ENCODE measurements at places on chromosomes 6 and 20.

DNA sequence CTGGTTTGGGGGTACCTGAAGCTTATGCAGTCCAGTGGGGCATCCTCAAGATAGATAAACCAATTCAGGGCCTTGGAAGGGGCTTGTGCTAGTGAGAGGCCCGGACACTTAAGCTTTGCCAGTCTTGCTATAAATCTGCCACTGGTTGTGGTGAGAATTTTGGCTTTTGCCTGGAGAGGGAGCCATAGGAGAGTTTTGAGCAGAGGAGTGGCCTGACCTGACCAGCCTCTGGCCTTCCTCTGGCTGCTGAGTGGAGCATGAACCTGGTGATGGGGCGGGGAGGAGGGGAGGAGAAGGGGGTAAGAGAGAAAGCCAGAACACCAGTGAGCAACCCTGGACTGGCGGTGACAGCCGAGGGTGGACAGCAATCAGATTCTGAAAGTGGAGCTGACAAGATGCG is 7.1 kb downstream of the TMEM74B start:
- no peaks in the 10 kb centered on the region for H3K36me3 ChIP-seq
- H3K4me3 ChIP-seq, result no peak overlapping the region
- no peaks in the 10 kb centered on the region for H3K4me1 ChIP-seq
- no peaks in the 10 kb centered on the region for H3K27me3 ChIP-seq

GRCh38 chr6:13526727-13527670 is 39.6 kb upstream of the GFOD1 start:
- H3K27me3 ChIP-seq, result no peaks in the 10 kb centered on the region
- DNase-seq, result no peak
- no peak overlapping the region for H3K27ac ChIP-seq
- H3K4me1 ChIP-seq, result no peaks in the 10 kb centered on the region
- H3K36me3 ChIP-seq, result no peaks in the 10 kb centered on the region

- H3K36me3 ChIP-seq, result no peaks in the 10 kb centered on the region
- no peak overlapping the region for H3K4me3 ChIP-seq
- H3K27me3 ChIP-seq, result no peaks in the 10 kb centered on the region
- no peak for DNase-seq
Measured at GRCh38 chr6:11331111-11331510, 98.6 kb upstream of the NEDD9 start.

- H3K36me3 ChIP-seq, result no peaks in the 10 kb centered on the region
- H3K27me3 ChIP-seq, result peaks cover 2% of the 10 kb centered on the region
- no peak for DNase-seq
- no peaks in the 10 kb centered on the region for H3K4me1 ChIP-seq
- no peak overlapping the region for H3K4me3 ChIP-seq
Measured at GRCh38 chr6:52691718-52692117, 20.8 kb downstream of the TMEM14A start.

DNA sequence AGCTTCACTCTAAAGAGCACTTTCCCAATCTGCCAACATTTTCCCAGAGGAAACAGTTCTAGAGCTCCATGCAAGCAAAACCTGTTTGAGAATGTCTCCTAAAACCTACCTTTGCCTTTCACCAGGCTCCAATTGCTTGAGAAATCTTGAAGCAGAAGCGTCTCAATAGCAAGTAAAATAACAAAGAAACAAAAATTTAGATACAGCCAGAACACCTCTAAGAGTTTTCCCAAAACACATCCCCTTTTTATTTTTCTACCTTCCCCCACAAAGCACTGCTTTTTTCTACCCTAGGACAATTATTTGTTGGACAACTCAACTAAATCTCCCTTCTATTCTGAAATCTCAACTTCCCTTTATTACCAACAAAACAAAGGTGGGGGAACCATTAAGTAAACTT is 3.6 kb downstream of the VGLL2 start:
- no peaks in the 10 kb centered on the region for H3K36me3 ChIP-seq
- no peak overlapping the region for H3K4me3 ChIP-seq
- no peak overlapping the region for H3K27ac ChIP-seq
- peaks cover 10% of the 10 kb centered on the region for H3K4me1 ChIP-seq
- peaks cover 76% of the 10 kb centered on the region for H3K27me3 ChIP-seq

- 0 out of 2 replicates have a peak, but pooled peaks cover 3% of the 10 kb centered on the region for H3K4me1 ChIP-seq
- no peak overlapping the region for H3K27ac ChIP-seq
- no peaks in the 10 kb centered on the region for H3K27me3 ChIP-seq
- no peak overlapping the region for H3K4me3 ChIP-seq
Measured at GRCh38 chr6:35602133-35602946, 86.4 kb downstream of the FKBP5 start.

DNA sequence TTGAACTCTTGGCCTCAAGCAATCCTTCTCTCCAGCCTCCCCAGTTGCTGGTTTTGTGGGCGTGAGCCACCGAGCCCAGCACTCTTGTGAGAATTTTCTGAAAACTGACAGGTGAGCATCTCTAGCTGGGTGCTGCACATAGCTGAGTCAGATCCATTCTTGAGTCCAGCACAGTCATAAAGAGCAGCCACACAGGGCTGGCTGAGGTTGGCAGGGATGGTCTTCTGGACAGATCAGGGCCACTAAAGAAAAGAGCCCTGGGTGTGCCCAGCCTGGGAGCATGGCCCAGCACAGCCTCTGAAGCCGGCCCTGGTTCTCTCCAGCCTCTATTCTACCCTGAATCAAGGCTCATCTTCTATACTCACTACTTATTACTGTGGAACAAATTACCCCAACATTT is 11.5 kb downstream of the DLGAP4 start:
- H3K4me1 ChIP-seq, result no peaks in the 10 kb centered on the region
- no peak overlapping the region for H3K4me3 ChIP-seq
- H3K36me3 ChIP-seq, result no peaks in the 10 kb centered on the region
- H3K27me3 ChIP-seq, result no peaks in the 10 kb centered on the region
- DNase-seq, result no peak

DNA sequence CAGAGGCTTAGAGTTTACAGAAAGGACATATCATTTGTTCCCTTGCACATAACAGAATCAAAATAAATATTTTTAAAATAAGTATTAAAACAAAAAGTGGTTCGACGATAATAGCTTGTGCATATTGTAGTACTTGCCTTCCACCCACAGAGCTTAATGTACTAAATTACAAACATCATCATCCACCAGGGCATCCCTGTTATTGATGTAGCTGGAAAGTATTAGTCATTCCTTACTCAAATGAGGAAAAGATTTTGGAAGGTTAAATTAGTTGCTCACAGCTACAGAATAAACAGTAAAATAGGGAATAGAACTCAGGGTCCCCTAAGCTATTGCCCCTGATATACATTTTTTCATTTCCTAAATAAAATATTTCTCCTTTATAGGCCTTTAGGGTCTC is 150.3 kb downstream of the PTPRK start:
- no peak overlapping the region for H3K4me3 ChIP-seq
- H3K27me3 ChIP-seq, result no peaks in the 10 kb centered on the region
- no peaks in the 10 kb centered on the region for H3K36me3 ChIP-seq
- no peak overlapping the region for H3K27ac ChIP-seq

GRCh38 chr20:46388937-46389336 is 17.5 kb downstream of the ELMO2 start:
- DNase-seq, result no peak
- no peaks in the 10 kb centered on the region for H3K27me3 ChIP-seq
- H3K4me3 ChIP-seq, result no peak overlapping the region
- peaks cover 11% of the 10 kb centered on the region for H3K36me3 ChIP-seq

DNA sequence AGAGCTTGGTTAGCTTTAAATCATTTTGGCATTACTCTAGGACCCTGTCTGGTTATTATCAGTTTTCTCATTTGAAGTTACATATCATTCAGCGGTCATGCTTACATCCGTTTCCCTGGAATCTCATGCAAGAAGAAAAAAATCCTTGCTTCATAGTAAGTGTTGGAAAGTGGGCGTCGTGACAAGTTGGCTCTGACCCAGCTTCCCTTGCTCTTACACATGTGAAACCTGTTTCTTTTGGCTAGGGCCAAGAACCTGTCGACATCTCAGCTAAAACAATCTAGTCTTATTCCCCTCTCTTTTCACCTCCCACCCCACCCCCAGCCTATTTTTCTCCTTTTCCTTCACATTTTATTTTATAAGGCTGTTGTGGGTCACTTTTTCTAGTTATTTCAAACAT is 45.5 kb downstream of the ANKS1A start:
- no peak overlapping the region for H3K4me3 ChIP-seq
- H3K27me3 ChIP-seq, result no peaks in the 10 kb centered on the region
- DNase-seq, result no peak
- no peaks in the 10 kb centered on the region for H3K4me1 ChIP-seq

DNA sequence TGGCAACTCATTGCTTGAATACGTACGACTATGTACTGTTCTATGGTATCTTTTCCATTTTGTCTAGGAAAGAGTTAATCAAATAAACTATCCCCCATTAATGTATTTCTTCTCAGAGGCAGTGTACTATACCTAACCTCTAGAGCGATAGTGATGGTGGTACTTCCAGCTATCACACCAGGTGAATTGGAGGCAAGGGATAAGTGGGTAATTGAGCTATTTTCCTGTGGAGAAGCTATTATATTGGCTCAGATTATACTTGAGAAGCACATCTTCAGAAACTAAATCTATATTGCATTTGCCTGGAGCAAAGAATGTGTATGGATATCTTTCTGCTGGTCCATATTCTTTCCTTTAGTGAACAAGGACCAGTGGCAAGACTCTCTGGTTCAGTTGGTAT is 430.7 kb upstream of the KHDRBS2 start:
- H3K36me3 ChIP-seq, result no peaks in the 10 kb centered on the region
- H3K4me1 ChIP-seq, result no peaks in the 10 kb centered on the region
- no peak overlapping the region for H3K4me3 ChIP-seq
- H3K27ac ChIP-seq, result no peak overlapping the region

DNA sequence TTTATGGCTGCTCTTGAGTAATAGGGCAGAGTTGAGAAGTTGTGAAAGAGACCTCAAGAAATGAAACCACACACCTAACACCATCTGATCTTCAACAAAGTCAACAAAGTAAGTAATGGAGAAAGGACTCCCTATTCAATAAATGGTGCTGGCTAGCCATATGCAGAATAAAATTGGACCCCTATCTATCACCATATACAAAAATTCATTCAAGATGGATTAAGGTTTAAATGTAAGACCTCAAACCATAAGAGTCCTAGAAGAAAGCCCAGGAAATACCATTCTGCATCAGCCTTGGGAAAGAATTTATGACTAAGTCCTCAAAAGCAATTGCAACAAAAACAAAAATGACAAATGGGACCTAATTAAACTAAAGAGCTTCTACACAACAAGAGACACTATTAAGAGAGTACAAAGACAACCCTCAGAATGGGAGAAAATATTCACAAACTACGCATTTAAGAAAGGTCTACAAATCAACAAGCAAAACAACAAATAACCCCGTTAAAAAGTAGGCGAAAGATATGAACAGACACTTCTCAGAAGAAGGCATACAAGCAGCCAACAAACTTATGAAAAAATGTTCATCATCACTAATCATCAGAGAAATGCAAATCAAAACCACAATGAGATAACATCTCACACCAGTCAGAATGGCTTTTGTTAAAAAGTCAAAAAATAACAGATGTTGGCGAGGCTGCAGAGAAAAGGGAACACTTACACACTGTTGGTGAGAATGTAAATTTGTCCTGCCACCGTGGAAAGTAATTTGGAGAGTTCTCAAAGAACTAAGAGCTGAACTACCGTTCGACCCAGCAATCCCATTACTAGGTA is 4.0 kb downstream of the MAP3K5 start:
- peaks cover 41% of the 10 kb centered on the region for H3K4me1 ChIP-seq
- no peaks in the 10 kb centered on the region for H3K27me3 ChIP-seq
- no peak overlapping the region for H3K27ac ChIP-seq
- no peak for DNase-seq
- no peaks in the 10 kb centered on the region for H3K36me3 ChIP-seq
- H3K4me3 ChIP-seq, result no peak overlapping the region

DNA sequence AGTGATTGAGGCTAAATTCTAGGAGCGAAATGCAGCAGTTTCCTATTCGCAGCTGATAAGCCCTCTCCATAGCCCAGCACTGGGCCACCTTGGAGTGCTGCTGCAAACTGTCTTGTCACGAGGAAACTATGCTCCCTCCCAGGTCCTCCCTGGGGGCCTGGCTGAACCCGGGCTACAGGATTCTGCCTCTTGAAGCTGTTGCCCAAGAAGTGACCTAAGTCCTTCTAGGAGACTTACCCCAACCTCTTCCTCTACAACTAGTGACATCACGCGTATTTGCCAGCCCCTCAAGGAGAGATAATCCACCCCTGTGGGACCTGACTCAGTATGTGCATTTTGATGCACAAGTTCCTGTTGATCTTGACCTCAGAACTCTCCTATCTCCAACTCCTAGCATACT is 26.5 kb upstream of the ZFAND3 start:
- no peak overlapping the region for H3K4me3 ChIP-seq
- peaks cover 7% of the 10 kb centered on the region for H3K4me1 ChIP-seq
- H3K36me3 ChIP-seq, result no peaks in the 10 kb centered on the region
- H3K27me3 ChIP-seq, result no peaks in the 10 kb centered on the region

DNA sequence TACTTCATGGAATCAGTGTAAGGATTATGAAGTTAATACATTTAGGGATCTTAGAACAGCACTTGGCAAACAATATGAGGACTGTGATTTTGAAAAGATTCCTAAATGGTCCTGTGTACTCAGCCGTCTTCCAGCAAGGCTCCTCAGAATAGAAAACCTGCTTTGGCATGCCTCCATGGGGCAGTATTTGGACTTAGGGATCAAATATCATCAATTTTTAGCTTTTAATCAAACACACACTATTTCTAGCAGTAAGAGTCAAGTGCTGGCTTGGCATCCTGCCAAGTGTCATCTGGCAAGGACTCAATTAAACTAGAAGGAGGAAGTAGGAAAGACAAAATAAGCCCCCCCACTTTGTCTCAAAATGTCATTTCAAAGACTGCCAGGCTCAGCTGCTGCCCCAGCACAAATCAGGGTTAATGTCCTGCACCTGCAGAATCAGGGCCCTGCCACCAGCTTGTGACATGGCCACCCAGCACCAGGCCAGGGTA is 40.8 kb downstream of the IYD start:
- H3K27ac ChIP-seq, result no peak overlapping the region
- H3K36me3 ChIP-seq, result no peaks in the 10 kb centered on the region
- no peak for DNase-seq
- no peak overlapping the region for H3K4me3 ChIP-seq
- peaks cover 7% of the 10 kb centered on the region for H3K27me3 ChIP-seq

GRCh38 chr6:140202964-140203515 is 828.6 kb upstream of the CITED2 start:
- no peaks in the 10 kb centered on the region for H3K27me3 ChIP-seq
- no peak for DNase-seq
- H3K4me1 ChIP-seq, result no peaks in the 10 kb centered on the region

DNA sequence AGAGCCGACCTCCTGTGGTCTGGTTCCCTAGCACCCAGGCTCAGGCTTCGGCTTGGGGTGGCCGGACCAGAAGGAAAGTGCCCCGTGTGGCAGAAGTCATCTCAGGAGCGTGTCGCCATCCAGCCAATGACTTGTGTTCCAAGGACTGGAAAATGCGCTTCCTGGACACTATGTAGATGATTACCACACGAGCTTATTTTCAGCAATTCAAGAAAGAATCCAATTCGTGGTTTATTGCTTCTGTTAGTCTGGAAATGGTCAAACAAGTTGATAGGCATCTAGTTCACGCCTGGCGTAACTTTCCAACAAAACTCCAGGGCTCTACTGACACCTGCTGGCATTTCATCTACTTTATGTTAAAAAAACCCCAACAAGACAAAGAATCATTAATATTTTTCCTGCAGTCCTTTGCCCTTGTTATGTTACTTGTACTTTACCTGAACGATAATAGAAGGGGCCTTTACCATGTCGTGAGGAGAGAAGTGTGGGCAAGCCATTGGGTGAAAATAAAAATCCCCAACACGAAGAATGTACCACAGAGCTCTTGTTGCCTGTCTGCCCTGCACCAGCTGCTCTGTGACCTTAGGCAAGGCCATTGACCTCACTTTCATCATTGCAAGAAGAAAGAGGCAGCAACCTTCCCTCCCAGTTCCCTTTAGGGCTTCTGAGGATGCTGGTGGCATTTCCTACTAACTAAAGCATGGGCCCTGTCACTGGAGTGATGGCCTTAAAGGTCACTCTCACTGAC is 154.7 kb upstream of the LAMP5 start:
- H3K36me3 ChIP-seq, result no peaks in the 10 kb centered on the region
- no peak overlapping the region for H3K4me3 ChIP-seq
- peak; percentile 12 for DNase-seq
- no peaks in the 10 kb centered on the region for H3K27me3 ChIP-seq
- no peaks in the 10 kb centered on the region for H3K4me1 ChIP-seq
- no peak overlapping the region for H3K27ac ChIP-seq
